ENCODE measurements at places on chromosomes 2 and 18.

DNA sequence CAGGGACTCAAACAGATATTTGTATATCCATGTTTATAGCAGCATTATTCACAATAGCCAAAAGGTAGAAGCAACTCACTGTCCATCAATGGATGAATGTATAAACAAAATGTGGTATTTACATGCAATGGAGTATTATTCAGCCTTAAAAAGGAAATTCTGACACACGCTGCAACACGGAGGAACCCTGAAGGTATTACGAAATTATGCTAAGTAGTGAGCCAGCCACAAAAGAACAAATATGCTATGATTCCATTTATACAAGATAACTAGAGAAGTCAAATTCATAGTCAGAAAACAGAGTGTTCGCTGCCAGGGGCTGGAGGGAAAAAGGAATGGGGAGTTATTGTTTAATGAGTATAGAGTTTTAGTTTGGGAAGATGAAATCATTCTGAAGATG, 61.0 kb upstream of the CDKL4 start:
- DNase-seq: no peak

GRCh38 chr2:121570036-121570666, 39.5 kb downstream of the RNU4ATAC start:
- DNase-seq: no peak

DNA sequence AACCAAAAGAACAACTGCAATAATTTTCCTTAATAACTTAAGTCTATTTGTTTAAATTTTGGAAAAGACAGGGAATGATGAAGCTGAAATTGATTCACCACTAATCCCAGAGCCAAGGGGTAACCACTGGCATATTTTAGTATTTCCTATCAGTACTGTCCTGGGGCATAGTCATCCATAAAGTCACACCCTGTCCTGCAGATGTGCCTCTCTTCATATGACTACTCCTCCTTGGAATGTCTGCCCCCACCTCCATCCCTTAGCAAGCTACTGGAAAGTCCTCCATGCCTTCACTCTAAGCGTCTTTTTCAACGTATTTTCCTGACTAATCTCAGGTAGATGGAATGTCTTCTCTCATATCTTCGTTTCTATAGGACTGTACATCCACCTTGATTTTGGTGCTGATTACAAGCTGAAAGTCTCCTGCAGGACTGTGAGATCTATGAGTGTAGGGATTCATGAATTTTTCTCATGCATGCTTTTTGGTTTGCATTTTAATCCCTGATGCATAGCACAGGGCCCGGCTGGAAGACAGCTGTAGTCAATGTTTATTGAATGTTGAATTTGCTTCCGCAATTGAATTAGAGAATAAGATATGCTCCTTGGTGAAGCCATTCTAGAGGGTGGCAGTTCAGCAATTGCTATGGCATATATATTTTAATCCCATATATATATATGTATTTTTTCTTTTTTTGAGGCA, 85.6 kb downstream of the MOGAT1 start:
- DNase-seq: no peak

- DNase-seq: no peak
Measured at GRCh38 chr18:39752351-39752750, 2186.8 kb upstream of the CELF4 start.

- no peak for DNase-seq
Measured at GRCh38 chr18:44729631-44730101, 49.0 kb downstream of the SETBP1 start.

DNA sequence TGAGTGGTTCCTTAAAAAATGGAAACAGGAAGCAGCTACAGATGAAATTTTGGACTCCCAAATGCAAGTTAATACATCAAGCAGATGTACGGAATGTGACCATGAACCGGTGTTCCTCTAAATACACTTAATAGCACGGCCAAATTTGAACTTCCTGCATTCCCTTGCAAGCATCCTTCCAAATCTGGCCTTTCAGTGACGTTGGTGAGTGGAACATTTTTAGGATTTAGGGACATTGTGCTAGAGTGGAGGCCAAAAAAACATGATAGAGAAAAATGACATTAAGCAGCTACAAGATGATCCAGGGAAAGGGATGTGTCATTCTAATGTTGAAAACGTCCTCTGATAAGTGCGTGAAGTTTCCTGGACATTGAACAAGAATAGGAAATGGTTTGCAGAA, 62.1 kb downstream of the CTAGE1 start:
- no peak for DNase-seq

DNA sequence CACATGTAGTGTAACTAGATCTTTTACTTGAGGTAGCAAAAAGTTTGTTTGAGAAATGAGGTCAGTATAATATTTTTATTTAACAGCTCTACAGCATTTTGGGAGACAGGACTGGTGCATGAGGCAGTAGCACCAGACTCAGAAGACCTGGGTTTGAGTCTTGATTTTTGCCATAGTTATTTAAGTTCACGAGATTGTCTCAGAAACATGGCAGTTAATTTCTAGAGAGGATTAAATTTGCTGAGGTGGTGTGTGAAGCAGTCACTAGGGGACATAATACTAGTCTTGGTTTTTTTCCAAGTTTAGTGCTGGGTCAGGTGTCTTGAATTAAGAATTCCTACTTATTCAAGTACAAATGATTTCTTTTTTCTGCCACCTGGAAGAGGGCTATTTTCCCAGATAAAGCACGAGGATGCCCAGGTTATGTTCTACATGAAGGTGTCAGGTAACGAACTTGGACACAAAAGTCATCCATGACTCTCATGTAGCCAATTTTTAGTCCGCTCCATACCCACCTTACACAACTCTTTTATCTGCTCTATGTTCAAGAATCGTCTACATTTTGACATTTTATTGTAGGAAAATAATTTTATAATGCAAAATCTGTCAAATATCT, 1.4 kb downstream of the MARCHF7 start:
- peak; percentile 27 for DNase-seq
